ENCODE measurements at places on chromosomes 5 and 9. TPM values are rescaled to one million over a fixed set of nuclear protein-coding genes. Genes with fewer than 3 reads are reported as not detected.

GRCh38 chr9:6086006-6086655 lies 70.7 kb upstream of the RANBP6 start:
- no peak for DNase-seq

DNA sequence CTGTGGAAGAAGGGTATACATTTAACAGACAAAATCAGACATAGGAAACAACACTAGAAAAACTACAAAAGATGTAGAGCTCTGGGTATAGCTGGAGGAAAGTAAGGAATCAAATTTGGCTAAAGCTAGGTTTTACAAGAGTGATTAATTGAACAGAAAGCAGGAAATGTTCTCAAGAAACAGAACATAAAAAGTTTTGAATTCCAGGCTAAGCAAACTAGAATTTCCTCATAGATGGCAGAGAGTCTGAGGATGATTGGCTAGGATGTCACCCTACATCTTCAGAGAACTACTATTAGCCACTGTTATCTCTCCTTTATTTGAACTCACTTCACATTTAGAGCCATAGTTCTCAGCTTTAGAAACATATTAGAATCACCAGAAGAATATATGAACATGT lies 502.1 kb upstream of the PAPPA start:
- DNase-seq: no peak

- DNase-seq: no peak
These were observed 668.4 kb upstream of the CDH9 start for GRCh38 chr5:27706832-27707231.

- DNase-seq: no peak
These were observed 180.6 kb upstream of the PAPPA start for GRCh38 chr9:115972843-115973595.

DNA sequence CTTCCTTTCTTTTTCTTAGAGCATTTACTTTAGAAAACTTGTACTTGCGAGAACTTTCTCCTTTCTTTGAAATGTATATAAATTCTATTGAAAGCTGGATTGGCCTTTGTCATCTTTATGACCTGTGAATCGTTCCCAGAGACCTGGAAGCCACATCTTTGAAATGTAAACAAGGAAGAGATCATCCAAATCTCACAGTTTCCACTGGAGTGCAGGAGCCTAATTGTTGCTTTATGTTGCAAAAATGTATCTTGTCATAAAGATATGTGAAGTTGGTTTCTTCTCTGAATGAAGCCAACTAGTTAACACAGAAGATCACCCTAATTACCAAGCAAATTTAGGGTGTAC lies 1101.8 kb downstream of the TAF11L14 start:
- no peak for DNase-seq

DNA sequence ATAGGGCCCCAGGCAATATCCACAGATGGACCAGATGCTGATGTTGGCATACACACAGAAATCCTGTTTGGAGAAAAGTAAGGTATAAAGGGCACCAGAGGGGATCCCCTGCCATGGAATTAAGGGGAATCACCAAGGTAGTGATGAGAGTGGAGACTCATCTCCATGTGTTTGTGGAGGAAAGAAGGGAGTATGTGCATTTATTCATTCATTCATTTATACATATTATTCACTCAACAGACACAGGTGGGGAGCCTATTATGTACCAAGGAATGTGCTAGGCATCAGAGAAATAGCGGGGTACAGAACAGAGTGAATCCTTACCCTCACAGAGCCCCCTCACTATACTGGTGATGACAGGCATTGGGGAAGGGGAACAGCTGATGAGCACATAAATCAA lies 116.8 kb upstream of the IL12B start:
- no peak for DNase-seq

GRCh38 chr9:7841831-7842230 lies 42.3 kb upstream of the DMAC1 start:
- DNase-seq: no peak

DNA sequence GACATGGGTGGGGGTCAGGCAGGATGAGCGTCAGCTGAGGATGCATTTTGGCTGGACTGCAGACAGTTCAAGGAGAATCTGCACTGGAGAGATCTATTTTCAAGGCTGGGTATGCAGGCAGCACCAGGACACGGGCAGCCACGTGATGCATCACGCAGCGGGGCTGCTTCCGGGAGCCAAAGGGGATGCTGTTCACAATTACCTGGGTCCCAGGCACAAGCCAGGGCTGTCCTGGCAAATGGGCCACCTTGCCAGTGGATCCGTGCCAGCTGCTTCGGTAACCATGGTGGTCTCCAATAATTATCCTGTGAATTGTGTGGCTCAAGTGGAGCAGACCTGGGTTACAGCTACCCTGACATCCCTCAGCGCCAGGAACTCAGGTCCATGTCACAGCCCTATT lies 17.5 kb downstream of the DBH start:
- no peak for DNase-seq

DNA sequence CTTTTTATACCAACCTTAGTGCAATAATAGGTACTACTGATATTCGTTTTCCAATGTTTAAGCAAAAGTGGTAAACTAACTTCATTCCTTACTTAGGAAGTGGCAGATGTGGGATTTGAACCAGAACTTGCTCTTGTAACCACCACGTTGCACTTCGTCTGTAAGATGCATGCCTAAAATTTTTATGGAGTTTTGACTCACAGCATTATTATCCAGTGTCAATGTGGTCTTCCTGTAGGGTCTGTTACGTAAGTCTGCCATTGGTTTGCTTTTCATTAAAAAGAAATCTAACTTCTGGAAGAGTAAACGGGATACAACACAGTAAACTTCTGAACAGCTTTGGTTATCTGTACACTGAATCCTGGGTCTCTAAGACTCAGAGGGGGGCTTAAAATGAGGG lies 521.0 kb upstream of the WWC1 start:
- no peak for DNase-seq

- no peak for DNase-seq
These were observed 197.1 kb downstream of the MEF2C start for GRCh38 chr5:88685591-88686541.

GRCh38 chr5:1004461-1005248 lies 3.9 kb upstream of the NKD2 start:
- peak; percentile 50 for DNase-seq

The PLPP7 gene
- not detected for total RNA-seq

The SPATA31C1 gene
- not detected for total RNA-seq

The PCAT7 gene
- not detected for total RNA-seq

The SH2D3C gene
- 87.8 TPM for total RNA-seq

All from activated CD8-positive, alpha-beta memory T cell treated with anti-CD3 and anti-CD28 coated beads, Interleukin-2, amount 10 ng/mL, durations not matched to agents 7 days and 5 days (primary cell).